Memory B cell (primary cell): ENCODE measurements at places on chromosomes 6 and 20.

GRCh38 chr6:169996378-169997051, 245.1 kb downstream of the ERMARD start:
- H3K4me1 ChIP-seq: no peaks in the 10 kb centered on the region
- H3K4me3 ChIP-seq: no peak overlapping the region
- H3K36me3 ChIP-seq: no peaks in the 10 kb centered on the region

DNA sequence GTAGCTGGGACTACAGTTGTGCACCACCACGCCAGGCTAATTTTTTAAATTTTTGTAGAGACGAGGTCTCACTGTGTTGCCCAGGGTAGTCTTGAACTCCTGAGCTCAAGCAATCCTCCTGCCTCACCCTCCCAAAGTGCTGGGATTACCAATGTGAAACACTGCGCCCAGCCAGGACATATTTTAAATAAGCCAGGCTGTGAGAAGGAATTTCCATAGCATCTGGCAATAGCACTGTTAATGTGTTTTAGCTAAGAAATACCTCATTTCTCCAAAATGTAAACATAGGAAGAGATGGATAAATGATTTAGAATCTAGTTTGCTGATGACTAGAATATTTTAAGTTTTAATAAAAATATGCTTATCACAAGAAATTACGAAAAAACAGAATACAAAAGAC, 27.0 kb upstream of the SLA2 start:
- peaks cover 16% of the 10 kb centered on the region for H3K36me3 ChIP-seq
- H3K4me1 ChIP-seq: no peaks in the 10 kb centered on the region
- H3K4me3 ChIP-seq: no peak overlapping the region
- DNase-seq: no peak
- no peak overlapping the region for H3K27ac ChIP-seq

- no peak overlapping the region for H3K27ac ChIP-seq
- peaks cover 9% of the 10 kb centered on the region for H3K36me3 ChIP-seq
- H3K4me3 ChIP-seq: no peak overlapping the region
- no peak for DNase-seq
Measured at GRCh38 chr6:150919938-150920337, 54.4 kb downstream of the MTHFD1L start.

- no peak overlapping the region for H3K4me3 ChIP-seq
- DNase-seq: no peak
- H3K36me3 ChIP-seq: peaks cover 3% of the 10 kb centered on the region
- no peak overlapping the region for H3K27ac ChIP-seq
- peaks cover 17% of the 10 kb centered on the region for H3K27me3 ChIP-seq
- no peaks in the 10 kb centered on the region for H3K4me1 ChIP-seq
Measured at GRCh38 chr6:11761744-11762620, 16.6 kb downstream of the ADTRP start.

DNA sequence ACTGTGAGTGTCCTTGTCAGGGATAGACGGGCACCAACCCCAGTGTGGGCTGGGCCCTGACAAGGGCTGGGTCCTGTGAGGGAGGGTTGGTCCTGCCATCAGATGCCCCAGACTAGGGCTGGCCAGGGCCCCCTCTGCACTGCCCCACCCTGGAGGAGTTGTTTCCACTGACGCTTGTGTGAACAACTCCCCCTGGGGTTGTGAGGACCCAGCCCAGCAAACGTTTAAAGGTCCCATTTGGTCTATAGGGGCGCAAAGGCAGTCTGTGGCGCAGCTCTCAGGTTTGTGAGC, 104.1 kb downstream of the BMP7 start:
- no peak overlapping the region for H3K4me3 ChIP-seq
- no peak for DNase-seq
- no peaks in the 10 kb centered on the region for H3K4me1 ChIP-seq
- H3K36me3 ChIP-seq: no peaks in the 10 kb centered on the region
- peaks cover 9% of the 10 kb centered on the region for H3K27me3 ChIP-seq

DNA sequence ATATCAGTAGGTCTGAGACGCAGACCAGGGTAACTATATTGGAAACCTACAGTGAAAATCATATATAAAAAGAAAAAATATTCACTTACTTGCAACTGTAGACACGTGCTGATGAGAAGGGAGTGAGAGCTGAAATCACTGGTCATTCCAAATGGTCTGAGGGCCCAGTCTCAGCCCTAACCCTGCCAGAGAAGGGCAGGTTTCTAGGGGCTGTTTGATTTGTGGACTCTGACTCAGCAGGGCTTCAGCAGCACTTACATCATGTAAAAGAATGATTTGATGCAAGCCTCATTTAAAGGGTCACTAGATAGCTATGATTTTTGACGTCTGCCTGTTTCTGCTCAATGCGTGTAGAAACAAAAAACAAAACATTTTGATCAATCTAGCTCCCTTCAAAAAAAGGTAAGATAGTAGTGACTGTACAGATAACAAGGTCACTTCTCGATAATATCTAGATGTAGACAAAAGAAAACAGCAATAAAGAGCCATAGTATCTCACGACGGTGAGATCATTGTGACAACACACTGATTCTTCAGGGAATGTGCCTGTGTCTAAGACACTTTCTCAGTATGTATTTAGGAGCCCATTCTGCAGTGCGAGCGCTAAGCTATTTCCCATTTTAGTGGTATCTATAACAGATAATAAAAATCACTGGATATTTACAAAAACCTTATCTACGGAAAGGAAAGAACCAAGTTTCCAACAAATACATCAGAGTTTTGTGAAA, 307.2 kb downstream of the HIVEP2 start:
- no peaks in the 10 kb centered on the region for H3K4me1 ChIP-seq
- H3K27me3 ChIP-seq: peaks cover 4% of the 10 kb centered on the region
- H3K4me3 ChIP-seq: no peak overlapping the region
- no peak for DNase-seq
- no peak overlapping the region for H3K27ac ChIP-seq
- peaks cover 2% of the 10 kb centered on the region for H3K36me3 ChIP-seq

GRCh38 chr6:29537714-29538403, 21.7 kb downstream of the UBD start:
- no peaks in the 10 kb centered on the region for H3K4me1 ChIP-seq
- no peaks in the 10 kb centered on the region for H3K36me3 ChIP-seq
- no peak overlapping the region for H3K27ac ChIP-seq
- DNase-seq: no peak

GRCh38 chr20:5614506-5614905, 135.7 kb upstream of the SHLD1 start:
- H3K4me1 ChIP-seq: peaks cover 4% of the 10 kb centered on the region
- DNase-seq: no peak
- H3K27ac ChIP-seq: no peak overlapping the region
- no peaks in the 10 kb centered on the region for H3K27me3 ChIP-seq

GRCh38 chr6:17334265-17334664, 53.1 kb downstream of the RBM24 start:
- H3K27me3 ChIP-seq: no peaks in the 10 kb centered on the region
- no peak for DNase-seq
- no peaks in the 10 kb centered on the region for H3K36me3 ChIP-seq
- no peaks in the 10 kb centered on the region for H3K4me1 ChIP-seq

DNA sequence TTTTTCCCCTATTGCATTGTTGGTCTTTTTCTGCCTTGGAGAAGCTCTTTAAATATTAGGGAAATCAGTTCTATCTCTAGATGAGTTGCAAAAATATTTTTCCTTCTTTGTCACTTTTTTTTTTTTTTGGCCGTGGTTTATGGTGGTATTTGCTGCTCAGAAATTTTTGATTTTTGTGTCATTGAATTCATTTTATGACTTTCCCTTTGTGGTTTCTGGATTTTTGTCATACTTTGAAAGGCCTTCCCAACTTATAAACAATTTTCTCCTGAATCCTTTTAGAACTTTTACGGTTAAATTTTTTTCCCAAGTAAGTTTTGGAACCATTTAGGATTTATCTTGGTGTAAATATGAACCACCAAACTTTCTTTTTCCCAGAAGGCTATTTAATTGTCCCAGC, 145.6 kb downstream of the GJA10 start:
- no peak for DNase-seq
- no peaks in the 10 kb centered on the region for H3K27me3 ChIP-seq
- no peak overlapping the region for H3K4me3 ChIP-seq
- H3K36me3 ChIP-seq: peaks cover 11% of the 10 kb centered on the region
- peaks cover 19% of the 10 kb centered on the region for H3K4me1 ChIP-seq

- no peaks in the 10 kb centered on the region for H3K36me3 ChIP-seq
- no peaks in the 10 kb centered on the region for H3K27me3 ChIP-seq
- H3K4me1 ChIP-seq: no peaks in the 10 kb centered on the region
- no peak overlapping the region for H3K4me3 ChIP-seq
- DNase-seq: no peak
Measured at GRCh38 chr6:87848616-87849015, 146.6 kb upstream of the AKIRIN2 start.

DNA sequence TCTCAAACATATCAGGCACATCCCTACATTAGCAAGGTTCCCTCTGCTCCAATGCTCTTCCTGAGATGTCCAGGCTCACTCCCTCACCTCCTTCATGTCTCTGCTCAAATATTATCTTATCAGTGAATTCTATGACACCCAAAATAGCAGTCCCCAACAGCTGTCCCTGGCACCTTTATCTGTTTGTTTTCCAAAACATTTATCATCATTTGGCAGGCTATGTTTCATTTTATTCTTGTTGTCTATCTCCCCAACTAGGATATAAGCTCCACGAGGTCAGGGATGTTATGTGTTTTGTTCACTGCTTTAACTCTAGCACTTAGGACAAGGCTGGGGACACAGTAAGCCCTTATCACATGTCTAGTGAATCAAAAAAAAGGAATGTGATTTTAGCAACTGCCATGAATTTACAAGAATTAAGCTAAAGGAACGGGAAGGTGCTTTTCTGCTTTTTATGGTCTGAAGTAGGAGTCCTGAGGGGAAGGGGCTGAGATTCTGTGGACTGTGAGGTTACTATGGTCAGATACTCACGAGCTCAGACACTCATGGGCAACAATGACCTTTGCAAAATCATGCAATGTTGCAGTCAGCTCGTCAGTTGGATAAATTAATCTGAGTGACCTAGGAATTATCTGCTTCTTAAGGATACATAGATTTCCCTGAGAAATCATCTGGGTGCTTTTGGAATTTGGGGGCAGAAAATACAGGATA, 1.9 kb upstream of the IL22RA2 start:
- H3K27me3 ChIP-seq: no peaks in the 10 kb centered on the region
- no peak overlapping the region for H3K4me3 ChIP-seq
- no peak for DNase-seq

DNA sequence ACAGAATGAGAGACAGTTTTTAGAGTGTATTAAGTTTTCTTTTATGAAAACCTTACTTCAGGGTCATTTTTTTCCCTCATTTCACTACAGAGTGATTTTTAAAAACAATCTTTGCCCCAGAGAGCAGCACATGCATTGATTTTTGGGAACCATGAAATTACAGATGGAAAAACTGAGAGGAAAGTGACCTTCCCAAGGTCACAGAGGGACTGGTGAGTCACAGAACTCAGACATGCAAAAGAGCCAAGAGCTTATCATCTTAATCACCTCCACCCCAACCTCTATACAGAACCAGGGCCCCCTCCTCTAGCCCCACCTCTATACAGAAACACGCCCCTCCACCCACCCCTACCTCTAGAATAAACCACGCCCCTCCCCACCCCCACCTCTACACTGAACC, 10.7 kb downstream of the PXMP4 start:
- peaks cover 34% of the 10 kb centered on the region for H3K36me3 ChIP-seq
- no peaks in the 10 kb centered on the region for H3K27me3 ChIP-seq
- peaks cover 9% of the 10 kb centered on the region for H3K4me1 ChIP-seq
- no peak for DNase-seq

DNA sequence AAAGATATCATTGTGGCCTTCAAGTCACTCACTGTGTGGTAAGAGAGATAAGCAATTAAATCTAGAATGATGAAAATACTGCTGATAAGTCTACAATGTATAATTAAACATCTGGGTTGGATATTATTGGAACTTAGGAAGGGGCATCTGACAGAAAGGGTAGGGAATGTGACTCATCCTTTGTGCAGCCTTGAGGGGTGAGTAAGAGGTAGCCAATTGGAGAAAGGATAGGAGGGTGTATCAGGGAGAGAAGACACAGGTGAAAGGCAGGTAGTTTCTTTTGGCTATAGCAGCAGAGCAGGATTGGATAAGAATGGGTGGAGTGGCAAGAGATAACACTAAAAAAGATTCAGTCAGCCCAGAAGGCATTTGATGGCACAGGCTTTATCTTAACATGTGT, 182.0 kb downstream of the COL21A1 start:
- no peaks in the 10 kb centered on the region for H3K27me3 ChIP-seq
- DNase-seq: no peak
- no peaks in the 10 kb centered on the region for H3K36me3 ChIP-seq
- H3K27ac ChIP-seq: no peak overlapping the region

DNA sequence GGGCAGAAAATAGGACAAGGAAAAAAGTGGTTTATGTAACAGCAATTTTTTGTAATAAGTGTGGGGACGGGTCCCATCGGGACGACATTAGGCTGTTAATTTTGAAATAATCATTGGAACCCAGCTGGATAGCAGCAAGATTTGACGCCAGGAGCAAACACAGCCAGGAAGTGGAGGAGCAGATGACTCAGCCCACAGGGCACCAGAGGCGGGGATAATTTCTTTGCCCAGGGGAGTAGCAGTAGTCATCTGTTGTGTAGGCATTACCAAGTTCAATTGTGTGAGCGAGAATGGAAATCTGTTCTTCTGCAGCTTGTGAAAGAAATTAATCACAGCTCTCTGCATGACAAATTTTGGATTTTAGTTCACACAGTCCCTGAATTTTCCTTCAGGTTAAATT, 22.6 kb upstream of the RIN2 start:
- no peak overlapping the region for H3K4me3 ChIP-seq
- no peak for DNase-seq
- no peaks in the 10 kb centered on the region for H3K36me3 ChIP-seq
- H3K4me1 ChIP-seq: peaks cover 6% of the 10 kb centered on the region
- H3K27me3 ChIP-seq: peaks cover 2% of the 10 kb centered on the region

DNA sequence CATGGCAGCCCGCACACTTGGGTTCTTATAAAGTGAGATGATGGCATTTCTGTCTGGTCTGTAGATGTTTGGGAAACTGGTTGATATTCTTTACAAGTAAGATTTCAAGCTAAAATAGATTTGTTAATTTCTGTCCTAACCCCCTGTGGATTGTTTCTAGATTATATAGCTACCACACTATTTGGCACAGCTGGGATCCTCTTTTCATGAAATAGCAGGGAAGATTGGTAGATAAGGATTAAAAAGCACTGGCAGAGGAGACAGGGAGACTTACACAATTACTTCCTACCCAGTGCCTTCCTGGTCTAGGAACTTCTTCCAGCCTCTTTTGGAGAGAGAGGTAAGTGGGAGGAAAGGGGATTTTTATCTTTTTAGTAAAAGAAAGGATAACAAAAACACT, 13.2 kb upstream of the ATXN1 start:
- peaks cover 2% of the 10 kb centered on the region for H3K27me3 ChIP-seq
- no peak overlapping the region for H3K4me3 ChIP-seq
- peaks cover 4% of the 10 kb centered on the region for H3K4me1 ChIP-seq
- peaks cover 2% of the 10 kb centered on the region for H3K36me3 ChIP-seq
- no peak overlapping the region for H3K27ac ChIP-seq

DNA sequence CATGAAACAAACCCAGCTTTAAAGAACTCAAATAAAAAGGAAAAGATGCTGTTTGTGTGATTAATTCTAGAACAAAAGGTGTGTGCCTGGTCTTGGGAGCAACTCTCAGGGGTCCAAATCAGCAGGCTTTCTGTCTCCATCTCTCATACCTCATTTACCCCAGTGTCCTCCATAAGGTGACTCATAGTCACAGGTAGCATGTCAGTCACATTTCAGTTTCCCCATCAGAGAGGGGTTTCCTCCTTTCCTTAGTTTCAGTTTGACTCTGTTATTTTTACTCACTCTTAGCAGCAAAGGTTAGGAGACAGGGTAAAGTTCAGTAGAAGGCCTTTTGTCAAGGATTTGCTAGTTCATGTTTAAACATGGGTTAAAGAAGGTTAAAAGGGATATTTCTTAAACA, 46.2 kb downstream of the OGFRL1 start:
- no peaks in the 10 kb centered on the region for H3K4me1 ChIP-seq
- DNase-seq: no peak
- H3K36me3 ChIP-seq: no peaks in the 10 kb centered on the region
- H3K27me3 ChIP-seq: peaks cover 6% of the 10 kb centered on the region
- no peak overlapping the region for H3K27ac ChIP-seq
- H3K4me3 ChIP-seq: no peak overlapping the region
